Hematopoietic multipotent progenitor cell (in vitro differentiated cells): ENCODE measurements at places on chromosomes 13 and 19. TPM values are rescaled to one million over a fixed set of nuclear protein-coding genes. Genes with fewer than 3 reads are reported as not detected.

Gene ANGPTL8
- not detected for total RNA-seq

DNA sequence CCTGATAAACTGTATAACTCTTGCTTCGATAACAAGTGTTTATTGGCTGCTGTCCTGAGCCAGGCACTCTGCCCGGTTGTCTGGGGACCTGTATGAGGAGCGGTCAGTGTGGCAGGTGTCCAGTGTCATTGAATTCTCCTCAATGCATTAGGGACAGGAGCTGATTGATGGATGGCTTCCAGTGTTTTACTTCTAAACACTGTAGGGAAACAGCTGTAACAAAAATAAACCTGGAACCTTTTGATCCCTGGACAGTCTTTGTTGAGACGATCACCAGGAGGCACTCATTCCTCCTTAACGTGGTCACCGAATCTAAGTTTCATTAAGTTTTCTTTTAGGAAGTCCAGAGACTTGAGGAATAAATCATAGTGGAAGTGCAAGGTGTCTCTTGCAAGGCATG lies 17.9 kb downstream of the UBAC2 start:
- no peak for DNase-seq

GRCh38 chr13:31910633-31911032 lies 120.9 kb upstream of the FRY start:
- no peak for DNase-seq

DNA sequence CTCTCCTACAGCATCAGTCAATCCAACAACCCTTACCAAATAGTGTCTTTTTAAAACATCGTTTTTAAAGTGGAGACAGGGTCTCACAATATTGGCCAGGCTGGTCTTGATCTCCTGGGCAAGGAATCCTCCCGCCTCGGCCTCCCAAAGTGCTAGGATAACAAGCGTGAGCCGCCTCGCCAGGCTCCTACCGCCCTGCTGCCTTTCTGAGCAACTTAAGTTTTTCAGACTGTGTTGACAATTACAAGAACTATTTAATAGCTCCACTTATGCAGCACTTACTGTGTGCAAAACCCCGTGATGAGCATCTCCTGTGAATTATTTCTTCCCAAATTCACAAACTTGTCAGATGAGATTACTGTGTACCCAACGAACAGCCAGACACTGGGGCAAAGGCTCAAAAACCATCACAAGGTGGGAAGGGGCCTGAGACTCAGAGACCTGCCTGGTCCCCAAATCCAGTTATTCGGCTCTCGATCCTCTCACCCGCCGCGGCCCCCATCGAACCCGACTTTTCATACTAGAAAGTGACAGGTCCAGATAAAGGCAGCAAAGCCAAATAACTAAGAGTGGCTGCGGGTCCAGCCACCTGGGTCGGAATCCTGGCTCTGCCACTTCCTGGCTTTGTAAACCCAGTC lies 581 bp downstream of the RPL18 start:
- no peak for DNase-seq

Gene ADM5
- 1.9 TPM for total RNA-seq

DNA sequence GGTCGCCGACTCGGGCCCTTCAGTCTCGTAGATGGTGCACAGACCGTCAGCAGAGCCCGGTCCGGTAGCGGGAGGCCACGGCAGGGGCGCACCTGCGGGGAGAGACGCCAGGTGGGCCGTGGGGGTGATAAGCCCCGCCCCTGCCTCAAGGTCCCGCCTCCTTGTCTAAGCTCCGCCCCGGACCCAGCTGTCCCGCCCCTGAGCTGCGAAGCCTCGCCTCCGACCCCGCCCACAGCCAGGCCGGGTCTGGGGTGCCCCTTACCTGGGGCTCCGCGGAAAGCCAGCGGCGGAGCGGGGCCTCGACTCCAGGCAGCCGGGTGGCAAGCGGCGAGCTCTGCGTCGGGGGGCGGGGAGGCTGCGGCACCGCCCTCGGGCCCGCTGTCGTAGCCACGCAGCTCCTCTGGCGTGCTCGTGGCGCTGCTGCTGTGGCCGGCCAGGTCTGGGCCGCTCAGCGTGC lies 4.7 kb downstream of the PRR36 start:
- peak; percentile 68 for DNase-seq

DNA sequence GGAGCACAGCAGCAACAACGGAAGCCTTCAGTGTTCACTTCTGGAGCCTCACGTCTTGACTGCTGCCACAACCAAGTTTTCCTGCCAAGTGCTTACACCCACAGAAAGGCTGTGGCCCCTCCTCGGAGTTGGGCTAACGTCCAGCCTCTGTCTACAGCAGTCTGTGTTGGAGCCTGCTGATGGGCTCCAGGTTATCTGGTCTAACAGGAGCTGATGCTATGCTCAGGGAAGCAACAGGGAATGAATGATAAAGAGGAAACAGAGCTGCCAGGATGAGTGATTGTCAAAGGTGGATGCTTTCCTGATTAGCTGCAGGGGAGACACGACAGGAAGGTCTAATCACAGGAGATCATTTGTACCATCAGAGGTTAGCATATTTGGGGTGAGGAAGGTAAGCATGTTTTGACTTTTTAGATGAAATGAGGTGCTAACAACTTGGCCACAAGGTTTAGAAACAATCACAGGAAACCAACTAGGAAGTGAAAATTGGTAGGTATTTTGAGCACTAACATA lies 53.8 kb upstream of the RCBTB2 start:
- no peak for DNase-seq

DNA sequence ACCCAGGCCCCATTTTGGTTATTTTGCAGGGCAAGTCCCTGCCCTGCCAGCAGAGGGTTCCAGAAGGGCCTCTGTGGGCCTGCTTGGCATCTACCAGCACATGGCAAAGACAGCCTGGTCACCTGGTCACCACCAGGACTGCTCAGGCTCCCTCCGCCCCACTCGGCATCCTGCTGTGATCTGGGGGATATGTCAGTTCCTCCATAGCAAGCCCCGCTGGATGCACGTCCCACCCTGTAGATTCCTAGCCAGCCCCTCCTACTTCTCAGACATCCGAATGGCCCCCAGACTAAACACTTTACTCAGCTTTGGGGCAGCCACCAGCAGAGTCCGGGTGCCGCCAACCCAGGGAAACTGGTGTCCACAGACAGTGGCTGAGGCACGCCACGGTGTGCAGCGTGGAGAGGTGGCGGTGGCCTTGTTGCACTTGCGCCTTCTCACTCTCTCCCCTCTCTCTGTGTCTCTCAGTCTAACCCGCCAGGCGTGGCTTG lies 31.8 kb upstream of the USE1 start:
- no peak for DNase-seq

DNA sequence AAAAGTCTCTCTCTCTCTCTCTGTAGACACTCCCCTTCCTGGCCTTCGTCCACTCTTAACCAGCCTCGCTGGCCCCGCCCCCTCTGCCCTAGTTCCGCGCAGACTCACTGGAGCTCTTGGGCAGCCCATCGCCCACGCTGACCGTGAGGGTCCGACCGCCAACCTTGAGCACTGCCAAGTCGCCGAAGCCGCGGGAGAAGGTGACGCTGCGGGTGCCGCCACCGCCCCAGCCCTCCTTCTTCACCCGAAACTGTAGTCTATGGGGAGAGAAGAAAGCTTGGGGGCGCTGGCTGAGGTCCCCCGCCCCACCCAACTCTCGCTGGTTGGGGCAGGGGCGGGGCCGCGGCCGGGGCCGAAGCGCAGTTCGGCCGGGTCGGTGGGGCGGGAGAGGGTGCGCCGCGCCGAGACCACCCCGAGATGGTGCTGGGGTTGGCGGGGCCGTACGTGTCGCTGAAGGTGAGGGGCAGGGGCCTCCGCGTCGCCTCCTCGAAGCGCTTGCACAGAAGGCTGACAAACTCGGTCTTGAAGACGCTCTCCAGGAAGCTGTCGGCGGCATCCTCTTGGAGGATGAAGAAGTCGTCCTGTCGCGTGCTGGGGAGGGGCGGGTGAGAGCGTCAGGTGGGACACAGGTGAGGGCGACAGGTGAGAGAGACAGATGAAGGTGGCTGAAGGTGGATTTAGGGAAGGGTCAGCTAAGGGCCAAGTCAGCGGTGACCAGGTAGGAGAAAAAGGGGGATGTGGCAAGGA lies 12.6 kb upstream of the ZNF414 start:
- DNase-seq, result no peak

Gene DNAAF3
- total RNA-seq, result 1.3 TPM

DNA sequence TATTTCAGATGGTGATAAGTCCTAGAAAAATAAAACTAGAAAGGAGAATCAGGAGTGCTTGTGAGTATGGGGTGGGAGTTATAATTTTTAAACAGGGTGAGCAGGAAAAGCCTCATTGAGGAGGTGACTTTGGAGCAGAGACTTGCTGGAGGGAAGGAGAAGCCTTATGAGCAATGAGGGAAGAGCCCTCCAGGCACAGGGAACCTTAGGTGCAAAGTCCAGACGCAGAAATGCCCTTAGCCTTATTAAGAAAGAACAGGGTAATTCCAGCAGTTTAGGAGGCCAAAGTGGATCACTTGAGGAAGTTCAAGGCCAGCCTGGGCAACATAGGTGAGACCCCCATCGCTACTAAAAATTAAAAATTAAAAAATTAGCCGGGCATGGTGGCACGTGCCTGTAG lies 21.0 kb upstream of the FXYD3 start:
- DNase-seq, result no peak
